ENCODE measurements at places on chromosomes 1 and 21.
A peak's percentile ranks its signal among the peaks of the same experiment; 100 is the strongest.

DNA sequence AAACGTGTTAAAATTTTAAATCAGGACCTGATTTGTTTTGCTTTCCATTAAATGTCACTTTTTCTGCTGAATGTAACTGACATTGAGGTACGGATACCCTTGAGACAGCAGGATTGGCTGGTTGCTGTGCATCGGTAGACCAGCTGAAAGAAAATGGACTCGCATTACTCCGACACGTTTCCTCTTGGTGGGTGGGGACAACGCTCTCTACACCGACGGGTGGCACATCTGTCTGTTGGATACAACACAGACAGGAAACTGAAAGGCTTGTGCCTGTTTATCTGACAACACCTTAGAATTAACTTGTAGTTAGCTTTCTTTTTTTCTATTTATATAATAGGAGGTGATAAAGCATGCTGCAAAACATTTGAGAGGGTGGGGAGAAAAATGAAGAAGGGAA lies 19.4 kb downstream of the PRPF38A start:
- no peak for DNase-seq

GRCh38 chr1:235679005-235679404 lies 29.4 kb upstream of the GNG4 start:
- DNase-seq, result no peak

GRCh38 chr1:209876078-209876800 lies 48.5 kb downstream of the UTP25 start:
- DNase-seq, result peak; percentile 57

DNA sequence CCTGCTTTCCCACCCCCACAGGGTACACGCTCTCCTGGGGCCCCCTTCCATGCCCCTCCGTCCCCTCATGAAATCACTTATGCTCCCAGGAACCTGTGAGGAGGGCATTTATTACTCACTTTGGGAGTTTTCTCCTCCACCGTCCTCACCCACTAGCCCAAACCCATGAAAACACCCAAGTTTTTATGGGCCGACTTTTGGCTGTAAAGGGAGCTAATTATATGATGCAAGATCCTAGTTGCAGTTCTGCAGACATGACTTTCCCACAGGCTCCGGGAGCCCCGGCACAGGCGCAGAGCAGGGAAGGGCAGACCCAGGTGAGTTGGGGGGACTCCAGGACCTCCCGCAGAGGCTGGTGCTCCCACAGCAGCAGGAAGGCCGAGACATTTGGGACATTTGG lies 29.7 kb downstream of the EPHA2 start:
- DNase-seq, result no peak

DNA sequence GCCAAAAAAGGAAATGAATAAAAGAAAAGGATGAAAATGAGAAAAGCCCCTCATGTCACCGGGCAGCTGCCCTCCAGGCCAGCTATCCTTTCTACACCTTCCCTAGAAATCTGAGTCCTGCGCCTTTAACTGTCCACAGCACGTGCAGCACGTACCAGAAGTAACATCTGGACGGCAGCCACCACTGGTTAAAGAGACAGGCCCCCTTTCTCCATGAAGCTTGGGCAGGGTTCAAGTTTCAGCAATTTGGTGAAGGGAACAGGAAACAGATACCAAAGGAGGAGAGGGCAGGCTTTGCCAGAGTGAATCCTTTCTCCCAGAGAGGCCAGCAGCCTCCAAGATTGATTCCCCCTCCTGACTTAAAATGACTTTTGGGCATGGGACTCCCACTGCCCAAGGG lies 3.6 kb upstream of the KIAA2013 start:
- no peak for DNase-seq

DNA sequence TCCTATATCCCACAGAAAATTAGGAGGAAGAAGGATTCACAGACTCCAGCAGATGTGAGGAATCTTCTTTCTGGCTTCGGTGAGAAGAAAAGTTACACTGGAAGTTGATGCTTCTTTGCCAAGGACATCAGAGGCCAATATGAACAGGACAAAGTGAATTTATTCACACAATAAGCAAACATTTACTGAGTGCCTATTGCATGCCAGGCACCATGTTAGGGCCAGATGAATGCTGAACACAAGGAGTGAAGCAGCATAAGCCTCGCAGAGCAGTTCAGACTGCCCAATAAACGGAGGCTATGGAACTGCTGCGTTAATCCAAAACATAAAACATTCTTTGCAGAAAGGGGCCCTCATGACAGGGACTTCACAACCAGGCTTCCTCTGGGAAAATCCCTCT lies 114.6 kb downstream of the LMX1A start:
- DNase-seq, result no peak

GRCh38 chr1:244397131-244397530 lies 54.6 kb downstream of the ADSS2 start:
- peak; percentile 55 for DNase-seq

DNA sequence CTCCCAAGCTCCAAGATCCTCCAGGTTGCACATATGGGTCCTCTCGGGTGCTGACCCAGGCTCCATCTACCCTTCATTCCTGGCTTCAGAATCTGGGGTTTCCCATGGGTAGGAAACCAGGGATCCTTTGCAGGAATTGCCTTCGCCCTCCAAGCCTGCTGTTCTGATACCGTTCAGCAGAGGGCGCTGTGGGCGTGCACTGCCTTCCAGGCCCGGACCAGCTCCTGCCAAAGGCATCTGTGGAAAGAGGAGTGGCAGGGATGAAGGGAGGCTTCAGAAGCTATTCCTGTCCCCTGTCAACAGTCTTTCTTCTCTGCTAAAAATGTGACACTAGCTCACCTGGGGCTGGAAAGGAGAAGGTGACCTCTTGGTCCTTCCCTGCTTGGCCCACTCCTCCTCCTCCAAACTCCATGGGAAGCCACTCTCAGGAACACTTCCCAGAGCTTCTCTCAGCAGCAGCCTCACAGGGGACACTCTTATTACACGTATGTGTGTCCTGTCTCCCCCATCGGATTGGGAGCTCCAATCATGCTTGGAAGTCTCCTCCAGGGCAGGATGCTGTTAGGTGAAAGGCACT lies 71.2 kb downstream of the VWA5B1 start:
- DNase-seq, result peak; percentile 78

DNA sequence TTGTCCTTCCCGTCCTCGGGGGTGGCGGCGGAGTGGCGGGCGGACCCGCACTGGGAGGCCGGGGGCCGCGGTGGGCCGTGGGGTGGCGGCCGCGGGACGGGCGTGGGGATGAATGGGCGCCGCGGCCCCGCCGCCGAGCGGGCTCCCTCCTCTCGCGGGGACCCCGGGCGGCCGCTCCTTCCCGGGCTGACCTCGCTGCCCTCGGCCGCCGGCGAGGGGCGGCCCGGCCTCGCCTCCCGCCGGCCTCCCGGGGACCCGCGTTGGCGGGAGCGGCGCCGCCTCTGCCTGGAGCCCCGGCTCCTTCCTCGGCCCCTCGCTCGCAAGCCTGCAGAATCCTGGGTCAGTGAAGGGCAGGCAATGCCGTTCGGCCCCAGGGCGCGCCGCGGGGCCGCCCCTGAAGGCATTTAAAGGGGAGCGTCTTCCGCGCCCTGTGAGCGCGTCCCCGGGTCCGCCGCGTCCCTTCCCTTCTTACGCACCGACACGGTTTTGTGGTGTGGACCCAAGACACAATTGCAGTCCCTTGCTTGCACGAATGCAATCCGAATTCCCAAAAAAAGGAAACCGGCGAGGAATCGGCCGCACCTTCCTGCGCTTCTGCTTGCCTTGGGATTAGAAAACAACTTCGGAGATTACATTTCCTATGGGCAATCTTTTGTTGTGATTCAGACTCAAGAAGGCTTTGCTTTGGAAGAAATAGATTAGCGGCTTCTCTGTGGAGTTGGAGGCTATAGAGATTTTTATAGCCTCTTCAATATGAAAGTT lies 776 bp downstream of the ITSN1 start:
- peak; percentile 63 for DNase-seq

- DNase-seq, result peak; percentile 83
Observed at GRCh38 chr1:204826970-204827369, 43.7 kb upstream of the NFASC start.

- no peak for DNase-seq
Observed at GRCh38 chr1:9906466-9906865, 3.6 kb downstream of the CTNNBIP1 start.

GRCh38 chr1:34398241-34398915 lies 221.7 kb downstream of the C1orf94 start:
- DNase-seq, result no peak

DNA sequence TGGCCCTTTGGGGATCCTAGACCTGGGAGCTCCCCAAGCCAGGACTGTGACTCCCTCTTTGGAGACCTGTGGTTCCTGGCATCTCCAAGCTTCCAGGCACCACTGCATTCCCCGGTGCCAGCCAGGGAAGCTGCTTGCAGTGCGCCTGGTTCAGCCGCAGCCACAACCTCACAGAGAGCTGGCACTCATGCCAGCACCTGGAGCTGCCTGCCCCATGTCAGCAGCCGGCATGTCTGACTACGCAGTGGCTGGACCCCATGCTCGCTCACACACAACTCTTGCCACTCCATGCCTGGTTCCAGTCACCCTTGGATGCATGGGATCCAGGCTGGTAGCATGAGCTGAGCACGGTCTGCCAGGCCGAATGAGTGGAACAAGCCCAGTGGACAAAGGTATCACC lies 426.6 kb downstream of the LRRIQ3 start:
- DNase-seq, result no peak

GRCh38 chr1:22545141-22545540 lies 18.1 kb upstream of the EPHA8 start:
- no peak for DNase-seq

GRCh38 chr1:31981972-31982371 lies 31.7 kb upstream of the KHDRBS1 start:
- no peak for DNase-seq

GRCh38 chr21:34844924-34845238 lies 176.1 kb downstream of the CLIC6 start:
- no peak for DNase-seq

DNA sequence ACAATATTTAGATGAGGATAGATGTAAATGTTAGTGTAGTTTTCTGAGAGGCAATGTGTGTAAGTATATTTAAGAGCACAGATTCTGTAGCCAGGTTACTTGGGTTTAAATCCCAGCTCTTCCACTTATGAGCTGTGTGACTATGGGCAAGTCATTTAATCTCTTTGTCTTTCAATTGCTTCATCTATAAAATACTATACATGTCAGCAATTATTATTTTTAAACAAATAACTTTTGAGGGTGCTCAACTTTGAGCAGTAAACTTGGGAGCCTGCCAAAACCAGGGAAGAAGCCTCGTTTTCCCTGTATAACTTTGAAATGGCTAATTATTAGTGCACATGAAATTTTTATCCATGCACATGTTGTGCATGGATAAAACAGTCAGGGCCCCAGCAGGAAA lies 222.8 kb downstream of the FOXD2 start:
- no peak for DNase-seq

GRCh38 chr1:94597701-94598100 lies 56.1 kb upstream of the F3 start:
- DNase-seq, result no peak

DNA sequence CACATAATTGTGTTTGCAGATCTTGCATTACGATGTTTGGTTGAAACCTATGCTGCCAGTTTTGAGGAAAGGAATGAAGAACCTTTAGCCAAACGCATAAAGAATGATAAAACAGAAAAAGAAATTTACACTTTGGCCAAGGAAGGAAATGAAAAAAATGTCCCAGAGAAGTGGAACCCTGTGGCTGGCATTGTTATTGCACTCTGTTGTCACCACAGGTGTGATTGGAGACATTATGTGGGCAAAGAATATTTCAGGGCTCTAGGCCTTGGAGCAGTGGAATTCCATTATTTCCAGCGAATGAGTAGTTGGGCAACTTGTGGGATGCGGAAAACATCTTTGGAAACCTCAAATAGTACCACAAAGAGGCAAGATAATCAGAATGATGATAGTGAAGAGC lies 14.9 kb downstream of the TRMT13 start:
- DNase-seq, result no peak

DNA sequence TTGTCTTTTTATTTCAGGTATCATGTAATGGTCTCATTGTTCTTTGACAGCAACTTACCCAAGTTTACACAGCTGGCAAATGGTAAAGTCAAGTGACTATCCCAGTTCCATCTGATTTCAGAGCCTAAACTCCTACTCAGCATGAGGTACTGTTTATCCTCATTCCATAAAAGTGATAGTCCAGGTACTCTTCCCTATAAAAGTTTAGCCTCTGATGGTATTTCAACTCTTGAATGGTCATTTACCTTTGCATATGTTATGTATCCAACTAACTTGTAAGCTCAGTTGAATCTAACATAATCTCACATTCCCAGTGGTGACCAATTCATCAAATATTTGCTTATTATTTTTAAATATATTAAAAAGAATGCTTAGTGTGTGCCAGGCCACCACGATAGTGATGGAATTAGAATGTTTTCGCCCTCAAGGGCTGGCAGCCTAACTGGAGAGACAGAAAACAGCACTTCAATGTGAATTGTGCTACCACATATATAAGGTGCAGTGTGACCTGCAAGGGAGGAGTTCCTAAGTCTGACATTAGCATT lies 307.1 kb downstream of the CTH start:
- no peak for DNase-seq

- DNase-seq, result no peak
Observed at GRCh38 chr1:196684476-196684875, 32.6 kb downstream of the CFH start.

DNA sequence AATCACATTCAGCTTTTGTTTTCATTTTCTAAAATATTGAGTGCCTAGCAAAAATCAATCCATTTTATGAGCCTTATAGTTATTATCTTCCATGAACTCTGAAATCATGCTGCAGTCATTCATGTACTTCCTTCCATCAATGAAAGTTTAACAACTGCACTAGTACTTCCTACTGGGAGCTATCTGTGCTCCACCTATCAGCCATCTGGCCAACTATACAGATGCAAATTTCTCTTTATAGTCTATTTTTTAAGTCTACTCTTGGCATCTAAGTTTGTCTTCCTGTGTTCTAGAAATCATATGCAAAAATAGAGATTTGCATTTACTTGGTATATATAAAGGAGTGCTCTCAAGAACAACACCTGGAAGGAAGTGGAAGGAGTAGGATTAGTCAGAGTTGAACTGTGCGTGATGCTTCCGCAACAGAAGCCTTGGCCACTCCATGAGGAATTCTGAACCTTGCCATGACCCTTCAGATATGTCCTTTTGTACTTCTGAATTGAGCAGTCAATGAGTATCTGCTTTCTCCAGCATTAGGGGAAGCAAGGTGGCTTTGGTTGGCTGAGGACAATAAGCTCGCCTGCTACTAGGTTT lies 403.2 kb upstream of the ADAMTS5 start:
- no peak for DNase-seq

GRCh38 chr1:201508809-201509208 lies 1.9 kb upstream of the CSRP1 start:
- no peak for DNase-seq

DNA sequence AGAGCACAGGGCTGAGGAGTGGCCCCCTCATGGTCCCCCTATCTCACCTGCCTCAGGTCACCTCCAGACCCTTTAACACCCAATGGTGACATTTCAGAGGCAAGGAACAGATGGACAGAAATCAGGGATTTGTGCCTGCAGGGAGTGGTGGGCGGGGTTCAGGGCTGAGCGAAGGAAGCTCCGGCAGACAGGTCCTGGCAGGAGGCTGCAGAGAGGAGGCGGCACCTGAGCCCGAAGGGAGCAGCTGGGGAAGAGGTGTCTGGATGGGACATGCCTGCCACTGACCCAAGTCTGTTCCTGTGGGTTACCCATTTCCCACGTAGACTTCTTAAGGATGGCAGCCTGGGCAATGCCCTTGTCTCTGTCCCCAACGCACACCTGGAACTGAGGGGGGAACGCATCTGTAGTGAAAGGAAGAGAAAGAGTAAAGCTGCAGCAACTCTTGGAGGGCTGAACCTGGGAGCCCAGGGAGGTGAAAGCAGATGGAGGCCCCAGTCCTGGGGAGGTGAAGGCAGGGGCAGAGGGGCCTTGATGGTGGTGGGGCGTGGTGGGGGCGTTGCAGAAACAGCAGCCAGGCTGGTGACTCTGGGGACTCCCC lies 61.6 kb upstream of the ADARB1 start:
- DNase-seq, result no peak

All from D341Med (cell line).